ENCODE measurements at places on chromosomes 2 and 18.

GRCh38 chr2:109694190-109694589, 80.0 kb downstream of the SOWAHC start:
- DNase-seq = no peak

DNA sequence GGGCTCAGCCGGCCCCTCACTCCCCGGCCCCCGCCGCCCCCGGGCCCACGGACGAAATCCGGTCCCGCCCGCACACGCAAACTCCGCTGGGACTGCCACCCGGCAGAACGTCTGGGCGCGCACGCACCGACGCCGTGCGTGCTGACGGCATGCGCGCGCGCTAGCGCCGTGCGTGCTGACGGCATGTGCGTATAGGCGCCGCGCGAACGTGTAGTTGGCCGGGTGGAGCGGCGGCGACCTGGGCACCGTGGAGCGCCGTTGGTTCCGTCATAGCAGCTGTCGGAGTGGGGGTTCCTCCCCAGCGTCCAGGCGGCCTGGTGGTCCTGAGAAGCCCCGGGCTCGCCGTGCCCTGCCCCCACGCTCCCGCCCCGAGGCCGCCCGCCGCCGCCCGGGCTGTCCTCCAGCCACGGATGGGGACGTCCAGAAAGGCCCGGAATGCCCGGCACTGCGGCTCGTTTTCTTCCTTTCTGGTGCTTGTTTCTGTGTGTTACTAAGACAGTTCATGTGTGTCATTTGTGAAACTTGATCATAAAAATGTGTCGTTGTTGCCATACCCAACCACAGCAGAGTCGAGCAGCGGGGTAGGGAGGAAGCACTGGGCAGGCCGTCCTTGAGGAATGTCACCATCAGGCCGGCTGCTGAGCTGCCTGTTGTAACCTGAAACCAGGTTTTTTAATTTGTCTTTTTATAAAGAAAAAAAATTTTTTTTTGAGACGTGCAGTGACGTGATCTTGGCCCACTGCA, at the start of gene TXNL4A:
TSS of gene TXNL4A (minus strand) at position 113 of the 744 bp plus-strand sequence. CDS start 171 bp downstream, outside the sequence.
- peak; percentile 92 for DNase-seq

GRCh38 chr2:147232225-147232669, 612.6 kb upstream of the ACVR2A start:
- DNase-seq = no peak

GRCh38 chr2:188303363-188304031, 11.8 kb downstream of the GULP1 start:
- peak; percentile 12 for DNase-seq

DNA sequence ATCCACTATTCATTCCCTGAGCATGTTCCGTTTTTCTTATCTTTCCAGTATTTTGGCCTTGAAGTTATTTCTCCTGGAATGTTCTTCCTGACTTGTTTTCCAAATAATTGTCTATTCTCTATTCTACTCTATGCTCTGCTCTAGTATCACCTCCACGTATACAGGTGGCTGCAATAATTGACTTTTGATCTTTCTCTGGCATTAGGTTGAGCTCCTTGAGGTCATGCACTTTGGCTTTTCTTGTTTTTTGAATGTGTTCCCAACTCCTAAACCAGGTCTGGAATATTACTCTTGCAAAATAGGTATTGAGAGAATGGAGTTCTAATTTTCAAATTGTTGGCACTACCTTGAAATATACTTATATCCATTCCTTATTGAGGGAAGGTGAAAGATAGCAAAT, 550.4 kb downstream of the CNTNAP5 start:
- DNase-seq = no peak

DNA sequence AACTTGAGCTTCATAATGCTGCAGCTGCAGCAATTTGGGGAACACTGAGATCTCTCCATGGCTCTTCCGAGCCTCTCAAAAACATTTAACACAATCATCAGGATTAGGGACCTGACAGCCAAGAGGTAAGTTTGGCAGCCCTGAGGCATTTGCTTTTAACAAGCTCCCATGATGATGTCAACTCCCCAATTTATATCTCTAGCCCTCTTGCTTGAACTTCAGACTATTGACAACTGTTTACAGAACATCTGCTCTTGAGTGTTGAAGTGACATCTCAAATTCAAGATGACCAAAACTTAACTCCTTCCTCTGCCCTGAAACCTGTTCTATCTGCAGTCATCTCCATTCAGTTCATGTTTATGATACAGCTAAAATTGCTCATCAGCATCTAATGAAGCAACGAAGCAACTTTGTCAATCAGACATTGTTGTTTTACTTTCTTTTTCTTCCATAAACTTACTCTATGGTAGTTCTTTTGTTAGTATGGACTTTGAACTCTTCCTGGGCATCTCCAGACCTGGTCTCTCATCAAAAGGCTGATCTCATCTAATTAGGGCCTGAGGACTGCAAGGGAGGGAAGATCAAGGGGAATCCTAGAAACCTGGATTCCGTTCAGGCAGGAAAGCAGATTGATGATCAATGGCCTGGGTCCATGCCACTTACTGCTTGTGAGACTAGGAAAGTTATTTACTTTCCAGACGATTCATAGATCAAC, 48.1 kb downstream of the SEMA4F start:
- no peak for DNase-seq

DNA sequence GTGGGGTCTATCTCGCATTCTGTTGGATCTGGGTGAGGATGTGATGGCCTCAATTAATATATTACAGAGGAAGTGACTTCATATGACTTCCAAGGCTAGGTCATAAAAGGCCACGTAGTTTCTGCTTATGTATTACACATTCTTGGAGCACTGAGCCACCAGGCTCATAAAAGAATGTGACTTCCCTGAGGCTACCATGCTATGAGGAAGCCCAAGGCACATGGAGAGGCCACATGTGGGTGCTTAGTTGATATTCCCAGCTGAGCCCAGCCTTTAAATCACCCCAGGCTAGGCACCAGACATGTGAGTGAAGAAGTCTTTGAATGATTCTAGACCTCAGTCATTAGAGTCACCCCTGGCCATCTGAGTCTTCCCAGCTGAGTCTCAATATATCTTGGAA, 13.3 kb upstream of the REEP1 start:
- no peak for DNase-seq

GRCh38 chr2:201701646-201702045, 3.2 kb upstream of the MPP4 start:
- no peak for DNase-seq

GRCh38 chr2:97889156-97889555, 106.6 kb downstream of the TMEM131 start:
- DNase-seq = no peak

- DNase-seq = peak; percentile 64
These were observed 61.3 kb upstream of the RAPGEF4 start for GRCh38 chr2:172674034-172674967.

- DNase-seq = no peak
These were observed 141.8 kb downstream of the CTIF start for GRCh38 chr18:48680339-48681250.

DNA sequence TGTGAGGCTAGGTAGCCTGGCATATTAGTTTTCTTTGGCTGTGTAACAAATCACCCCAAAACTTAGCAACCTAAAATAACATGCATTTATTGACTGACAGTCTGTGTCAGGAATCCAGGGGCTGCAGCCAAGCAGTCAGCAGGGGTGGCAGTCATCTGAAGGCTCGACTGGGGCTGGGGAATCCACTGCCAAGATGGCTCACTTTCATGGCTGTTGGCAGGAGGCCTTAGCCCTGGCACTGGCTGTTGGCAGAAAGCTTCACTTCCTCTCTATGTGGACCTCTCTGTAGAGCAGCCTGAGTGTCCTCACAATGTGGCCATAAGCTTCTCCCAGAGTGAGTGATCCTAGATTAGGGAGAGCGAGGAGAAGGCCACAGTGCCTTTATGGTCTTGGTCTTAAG, 78.0 kb downstream of the LTBP1 start:
- DNase-seq = no peak

DNA sequence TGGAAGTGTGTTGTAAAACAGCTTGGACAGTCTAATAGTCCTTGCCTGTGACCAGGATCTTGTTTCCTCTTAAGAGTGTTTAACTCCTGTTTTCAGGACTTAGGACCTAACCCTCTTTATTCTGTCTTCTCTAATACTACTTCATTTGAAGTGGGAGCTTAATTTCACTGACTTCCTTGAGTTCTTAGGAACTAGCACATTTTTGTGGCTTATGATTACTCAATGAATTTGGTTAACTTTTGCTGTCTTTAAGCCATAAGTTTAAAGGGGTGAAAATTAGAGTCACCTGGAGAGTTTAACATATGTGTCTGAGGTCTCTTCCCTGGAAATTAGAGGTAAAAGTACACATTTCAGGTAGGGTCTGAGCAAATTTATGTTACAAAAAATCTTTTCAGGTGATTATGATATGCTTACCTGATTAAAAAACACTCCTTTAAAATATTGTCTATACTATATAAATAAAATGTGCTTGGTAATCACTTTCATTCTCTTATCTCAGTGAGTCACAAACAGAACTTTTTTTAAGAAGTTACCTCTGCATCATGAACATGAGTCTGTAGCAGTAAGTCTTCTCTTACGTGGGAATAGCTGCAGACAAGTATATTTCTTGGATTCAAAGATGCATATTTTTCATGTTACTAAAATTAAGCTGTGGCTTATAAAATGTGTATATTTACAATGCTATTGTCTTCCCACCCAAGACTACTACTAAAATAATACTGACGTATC, 52.7 kb downstream of the ATP9B start:
- no peak for DNase-seq

DNA sequence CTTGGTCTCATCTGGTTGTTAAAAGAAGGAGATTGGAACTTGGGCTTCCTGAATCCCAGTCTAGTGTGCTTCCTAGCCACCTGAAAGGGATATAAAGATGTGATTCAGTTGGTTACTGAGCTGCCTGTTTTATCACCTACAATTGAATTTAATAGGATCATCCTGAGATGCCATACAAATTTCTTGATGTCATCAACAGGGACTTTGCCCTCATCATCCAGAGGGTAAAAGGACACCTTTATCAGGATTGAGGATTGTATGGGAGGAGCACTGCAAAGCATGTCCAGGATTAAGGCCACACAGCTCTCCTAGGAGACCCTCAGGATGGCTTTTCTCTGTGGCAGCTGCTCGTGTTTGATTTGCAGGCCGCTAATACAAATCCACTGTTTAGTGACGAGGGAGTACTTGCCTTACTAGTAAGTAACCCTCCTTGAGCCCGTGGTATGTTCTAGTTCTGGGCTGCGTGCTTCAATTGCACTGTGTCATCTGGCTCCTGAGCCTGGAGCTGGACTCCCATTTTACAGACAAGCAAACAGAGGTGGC, 28.6 kb downstream of the SH3RF3 start:
- DNase-seq = no peak

GRCh38 chr2:68809324-68810240, 61.6 kb downstream of the BMP10 start:
- DNase-seq = no peak

DNA sequence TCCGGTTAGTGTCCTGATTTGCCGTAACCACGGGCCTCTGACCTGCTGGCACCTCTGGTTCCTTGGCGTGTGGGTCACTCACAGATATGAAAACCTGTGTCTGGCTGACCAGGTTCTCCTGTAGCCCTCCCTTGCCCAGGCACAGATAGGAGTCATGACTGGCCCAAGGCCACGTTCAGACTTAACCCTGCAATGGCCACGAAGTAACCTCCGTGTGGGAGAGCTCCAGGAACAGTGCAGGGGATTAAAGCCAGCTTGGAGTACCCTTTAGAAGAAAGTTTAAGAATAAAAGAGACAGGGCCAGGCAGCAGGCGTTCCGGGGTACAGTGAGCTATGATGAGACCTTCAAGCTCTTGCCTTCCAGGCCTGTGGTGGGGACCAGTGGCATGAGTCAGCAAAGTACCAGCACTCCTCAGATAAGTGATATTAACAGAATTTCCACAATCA, 25.5 kb downstream of the CENPO start:
- DNase-seq = no peak

GRCh38 chr2:143594161-143594560, 464.9 kb downstream of the ARHGAP15 start:
- DNase-seq = no peak

DNA sequence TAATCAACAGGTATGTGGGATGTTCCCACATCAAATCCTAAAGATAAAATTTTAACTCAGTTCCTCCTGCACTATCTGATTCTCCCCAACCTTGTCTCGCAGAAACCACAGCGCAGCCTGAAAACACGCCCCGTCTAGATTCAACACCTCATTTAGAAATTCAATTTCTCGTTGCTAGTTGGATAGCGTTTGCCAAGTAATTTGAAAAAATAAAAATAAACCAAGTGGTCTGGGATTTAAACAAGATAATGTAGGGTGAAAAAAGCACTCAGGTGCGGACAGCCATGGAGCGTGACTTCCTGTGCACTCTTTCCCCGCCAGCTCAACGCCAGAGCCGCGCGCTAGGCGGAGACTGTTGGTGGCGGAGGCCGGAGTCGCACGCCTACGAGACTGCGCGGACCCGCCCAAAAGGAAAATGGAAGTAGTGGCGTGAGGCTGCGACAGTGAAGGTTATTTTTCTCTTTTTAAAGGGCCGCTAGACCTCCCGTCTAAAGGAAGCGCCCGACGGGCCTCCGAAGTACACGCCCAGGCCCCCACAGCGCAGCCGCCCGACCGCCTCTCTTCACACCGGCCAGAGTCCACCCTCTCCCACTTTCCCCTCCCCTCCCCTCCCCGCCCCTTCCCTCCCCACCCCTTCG, 615 bp upstream of the CCNT2 start:
- DNase-seq = no peak

- DNase-seq = peak; percentile 21
These were observed 128.8 kb upstream of the MSH6 start for GRCh38 chr2:47653902-47654789.

- no peak for DNase-seq
These were observed 54.6 kb upstream of the MBP start for GRCh38 chr18:77187189-77187588.

DNA sequence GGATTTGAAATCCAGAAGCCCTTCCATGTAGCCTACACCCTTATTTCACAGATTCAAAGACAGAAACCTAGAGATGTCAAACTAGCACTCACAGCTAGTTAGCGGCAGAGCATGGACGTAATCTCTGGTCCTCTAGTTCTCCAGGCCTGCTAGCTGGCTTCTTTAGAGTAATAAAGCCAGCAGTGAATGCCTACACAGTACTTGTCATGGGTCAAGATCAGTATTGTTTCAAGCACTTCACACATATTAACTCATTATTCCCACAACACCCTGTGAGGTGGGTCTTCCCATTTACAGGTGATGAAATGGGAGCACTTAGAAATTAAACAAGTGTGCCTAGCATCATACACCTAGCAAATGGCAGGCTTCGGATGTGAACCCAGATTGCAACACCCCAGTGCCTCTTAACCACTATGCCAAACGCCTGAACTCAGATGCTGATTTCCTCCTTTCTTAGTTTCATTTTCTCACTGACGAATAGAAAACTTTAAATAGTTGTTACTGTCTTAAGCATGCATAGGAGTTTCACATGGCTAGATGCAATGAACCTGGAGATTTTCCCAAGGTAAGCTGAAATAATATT, 14.5 kb upstream of the ZBTB14 start:
- no peak for DNase-seq

- peak; percentile 93 for DNase-seq
These were observed 172 bp downstream of the PRKD3 start for GRCh38 chr2:37324536-37324785.

All from hepatocyte (in vitro differentiated cells).